ENCODE measurements at places on chromosomes 11 and 22.

DNA sequence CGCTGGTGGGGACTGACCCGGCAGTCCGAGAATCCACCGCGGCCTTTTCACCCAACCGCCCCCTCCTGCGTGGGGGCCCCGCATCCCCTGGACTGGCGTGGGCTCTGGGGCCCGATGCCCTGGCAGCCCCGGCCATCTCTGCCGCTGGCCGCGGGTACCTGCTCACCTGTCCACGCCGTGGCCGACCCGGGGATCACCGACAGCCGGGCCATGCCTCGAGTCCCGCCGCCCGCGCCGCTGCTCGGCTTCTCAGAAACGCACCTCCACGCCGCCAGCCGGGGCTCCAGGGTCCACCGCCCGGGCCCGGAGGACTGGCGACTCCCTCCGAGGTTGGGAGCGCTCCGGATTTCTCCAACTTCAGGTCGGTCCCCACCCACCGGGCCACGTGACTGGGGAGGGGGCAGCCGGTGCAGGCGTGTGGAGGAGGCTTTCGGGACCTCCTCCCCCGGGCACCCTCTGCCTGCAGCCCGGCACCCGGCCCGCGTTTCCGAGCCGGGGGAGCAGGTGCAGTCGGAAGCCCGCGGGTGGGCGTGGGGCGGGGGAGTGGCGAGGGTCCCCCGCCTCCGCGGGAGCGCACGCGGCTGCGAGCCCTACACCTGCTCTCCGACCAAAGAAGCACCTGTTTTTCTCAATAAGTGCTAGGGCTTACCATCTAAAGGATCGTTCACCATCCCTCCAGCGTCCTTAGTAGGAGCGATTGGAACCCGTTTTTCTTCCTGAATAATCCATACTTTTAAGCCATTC lies 554 bp upstream of the NRIP3 start:
- DNase-seq: no peak

DNA sequence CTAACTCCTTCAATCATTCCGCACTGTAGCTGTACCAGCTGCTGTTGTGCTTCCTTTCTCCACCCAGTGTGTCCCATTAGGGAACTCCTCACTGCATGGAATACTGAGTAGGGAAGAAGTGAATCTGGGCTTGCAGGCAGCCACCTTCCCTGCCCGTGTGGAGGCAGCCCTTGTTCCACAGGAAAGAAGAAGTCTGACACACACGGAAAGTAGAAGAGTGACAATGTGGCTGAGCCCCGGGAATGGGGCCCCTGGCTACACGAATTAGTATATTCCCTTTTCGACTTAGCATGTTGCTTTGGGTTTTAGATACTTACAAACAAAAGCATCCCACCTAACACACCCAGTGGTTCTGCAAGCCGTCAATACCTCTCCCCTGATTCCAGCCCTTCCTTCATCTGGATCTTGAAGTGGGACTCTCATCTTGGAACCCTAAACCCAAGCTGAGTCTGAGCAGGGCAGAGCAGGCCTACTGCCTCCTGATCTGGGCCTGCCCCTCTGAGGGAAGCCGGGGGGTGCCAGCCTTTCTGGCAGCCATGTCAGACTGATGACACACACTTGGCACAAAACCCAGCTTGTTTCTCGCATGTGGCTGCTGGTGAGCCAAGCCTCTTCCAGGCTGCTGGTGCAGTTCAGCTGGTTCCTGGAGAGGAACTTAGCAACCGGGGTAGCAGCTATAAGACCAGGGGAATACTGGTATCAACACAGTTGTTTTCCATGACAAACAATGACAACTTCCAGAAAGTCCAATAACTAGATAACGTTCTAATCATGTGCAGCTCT lies 71.6 kb downstream of the C11orf58 start:
- peak; percentile 69 for DNase-seq

- no peak for DNase-seq
Measured at GRCh38 chr11:10653946-10654810, 39.4 kb downstream of the IRAG1 start.

DNA sequence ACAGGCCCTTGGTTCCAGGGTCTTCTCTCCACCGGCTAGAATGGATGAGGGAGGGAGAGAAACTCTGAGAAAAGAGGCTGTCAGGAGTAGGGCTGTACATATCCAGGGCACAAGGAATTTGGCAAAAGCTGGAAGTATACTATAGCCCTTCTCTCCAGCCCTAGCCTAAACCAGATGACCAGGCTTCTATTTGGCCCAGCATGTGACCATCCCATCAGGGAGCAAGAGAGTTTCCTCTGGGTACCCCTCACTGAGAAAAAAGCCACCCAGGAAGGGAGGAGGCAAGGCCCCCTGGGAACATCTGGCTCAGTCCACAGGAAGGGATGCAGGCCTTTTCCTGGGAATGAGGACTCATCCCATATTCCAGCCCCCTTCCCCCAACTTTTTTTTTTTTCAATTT lies 8.3 kb downstream of the CD44 start:
- DNase-seq: no peak

DNA sequence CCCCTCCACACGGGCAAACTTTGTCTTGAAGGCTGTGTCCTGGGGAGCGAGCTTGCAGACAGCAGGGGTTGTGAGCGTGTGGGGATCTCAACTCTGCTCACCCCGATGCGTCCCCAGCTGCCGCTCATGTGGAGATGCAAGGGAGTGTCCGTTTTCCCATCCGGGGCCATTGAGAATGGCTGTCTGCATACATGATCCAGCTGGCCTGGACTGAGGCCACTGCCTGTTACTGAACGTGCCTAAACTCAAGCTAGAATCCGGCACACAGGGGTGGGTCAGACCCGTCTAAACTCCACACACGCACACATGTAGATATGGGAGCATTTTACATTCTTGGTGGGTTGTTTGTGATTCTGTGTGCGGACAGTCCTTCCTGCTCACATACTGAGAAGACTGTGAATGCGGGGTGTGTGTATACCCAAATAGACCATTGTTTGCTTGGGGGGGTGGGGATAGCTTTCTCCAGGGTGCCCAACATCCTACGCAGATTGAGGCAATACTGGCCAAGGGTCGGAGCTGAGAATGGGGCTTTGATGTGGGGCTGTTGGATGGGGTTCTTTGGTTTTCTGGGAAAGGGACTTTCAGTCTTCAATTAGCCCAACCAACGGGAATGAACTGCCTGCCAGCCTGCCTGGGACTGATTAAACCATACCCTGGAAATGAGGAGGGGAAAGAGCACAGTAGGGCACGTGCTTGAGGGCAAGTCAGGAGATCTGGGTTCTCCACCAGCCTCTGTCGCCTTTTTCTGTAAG lies 60.4 kb downstream of the ST3GAL4 start:
- peak; percentile 92 for DNase-seq

- DNase-seq: no peak
Measured at GRCh38 chr11:13386567-13386966, 76.5 kb downstream of the BTBD10 start.

DNA sequence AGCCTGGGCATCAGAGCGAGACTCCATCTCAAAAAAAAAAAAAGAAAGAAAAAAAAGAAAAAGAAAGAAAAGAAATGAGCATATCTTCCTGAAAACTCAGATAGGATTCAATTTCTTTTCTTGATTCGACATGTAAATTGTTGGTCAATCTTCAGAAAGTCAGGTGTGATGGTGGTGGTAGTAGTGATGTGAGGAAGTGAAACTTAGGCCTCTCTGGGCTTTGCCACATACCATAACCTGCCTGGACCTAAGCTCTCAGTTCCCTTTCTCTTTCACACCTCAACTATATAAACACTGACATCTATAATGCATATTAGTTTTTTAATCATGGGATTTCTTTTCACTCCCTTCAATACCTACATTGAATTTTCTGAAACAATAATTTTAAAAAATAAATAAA lies 98.0 kb upstream of the TBCEL start:
- DNase-seq: no peak

DNA sequence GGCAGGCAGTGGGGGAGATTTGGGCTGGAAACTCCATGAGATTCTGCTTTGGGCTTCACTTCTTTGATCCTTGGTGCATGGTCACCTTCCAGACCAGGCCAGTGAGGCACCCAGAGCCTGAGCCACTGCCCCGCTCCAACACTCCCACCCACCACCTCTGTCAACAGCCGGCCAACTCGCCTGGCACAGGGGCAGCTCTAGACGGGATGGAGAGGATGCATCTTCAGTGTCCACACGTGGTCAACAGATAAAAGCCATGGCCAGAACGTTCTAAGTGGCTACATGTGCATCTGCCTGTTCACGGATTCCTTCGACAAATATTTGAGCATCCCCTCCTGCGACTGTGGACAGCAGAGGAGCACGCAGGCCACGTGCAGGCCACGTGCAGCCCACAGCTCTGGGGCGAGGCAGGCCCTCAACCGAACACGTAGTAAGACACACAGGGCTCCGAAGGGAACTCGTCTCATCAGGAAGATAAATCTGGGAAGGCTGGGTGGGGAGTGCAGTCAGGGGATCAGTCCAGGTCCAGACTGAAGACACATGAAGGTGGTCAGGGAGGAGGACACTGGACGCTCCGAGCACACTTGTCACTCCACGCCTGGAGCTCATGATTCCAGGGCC lies 1.2 kb downstream of the LRRC56 start:
- DNase-seq: no peak

DNA sequence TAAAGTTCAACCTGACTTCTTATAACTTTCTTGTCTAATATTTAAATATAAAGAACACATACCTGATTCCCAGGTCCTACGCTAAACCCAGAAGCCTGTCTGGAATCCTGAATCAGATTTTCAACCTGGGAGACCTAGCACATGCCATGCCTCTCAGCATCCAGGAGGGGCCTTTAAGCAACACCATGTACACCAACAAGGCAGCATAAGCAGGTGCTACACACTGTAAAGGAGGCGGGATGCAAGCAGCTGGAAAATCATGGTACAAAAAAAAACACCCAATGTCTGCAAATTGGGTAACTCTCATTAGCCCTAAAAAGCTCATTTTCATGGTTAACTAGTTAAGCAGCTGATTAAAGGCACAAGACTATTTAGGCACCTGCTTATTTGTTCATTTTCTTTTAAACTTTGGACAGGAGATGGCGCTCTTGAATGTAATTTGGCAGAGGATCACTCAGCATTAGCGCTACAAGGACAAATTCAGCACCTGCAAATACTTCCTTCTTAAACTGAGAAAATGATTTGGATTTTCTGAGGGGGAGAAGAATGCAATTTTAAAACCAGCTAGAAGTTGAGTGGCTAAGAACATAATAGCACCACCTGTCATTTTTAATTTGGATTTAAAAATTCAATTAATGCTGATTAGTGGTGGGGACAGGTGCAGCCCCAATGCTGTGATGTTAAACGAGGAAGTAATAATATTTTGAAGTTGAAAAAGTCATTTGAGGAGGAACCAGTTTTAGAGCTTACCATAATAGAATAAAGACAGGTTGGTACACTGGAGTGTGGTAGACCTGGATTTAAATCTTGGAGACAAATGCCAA lies 104.0 kb downstream of the FAR1 start:
- no peak for DNase-seq

- DNase-seq: no peak
Measured at GRCh38 chr11:24056051-24056450, 440.8 kb upstream of the LUZP2 start.

GRCh38 chr11:13595166-13595565 lies 73.3 kb upstream of the FAR1 start:
- no peak for DNase-seq

DNA sequence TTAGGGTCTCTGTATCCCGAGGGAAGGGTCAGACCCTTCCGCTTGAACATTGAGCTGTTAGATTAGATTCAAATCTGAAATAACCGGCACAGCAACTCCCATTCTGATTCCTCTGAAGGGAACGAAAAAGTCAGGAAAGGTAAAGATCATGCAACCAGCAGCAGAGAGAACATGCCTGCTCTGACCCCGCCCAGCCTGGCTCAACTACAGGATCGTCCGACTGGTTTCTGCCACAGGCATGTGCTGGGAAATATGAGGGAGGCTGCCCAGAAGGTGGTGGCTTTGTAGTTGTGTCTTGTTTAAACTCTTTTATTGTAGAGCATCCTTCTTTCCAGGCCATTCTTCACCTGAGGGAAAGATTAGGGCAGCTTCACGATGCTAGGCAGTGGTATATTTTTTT lies 5.0 kb upstream of the MTNR1B start:
- no peak for DNase-seq

DNA sequence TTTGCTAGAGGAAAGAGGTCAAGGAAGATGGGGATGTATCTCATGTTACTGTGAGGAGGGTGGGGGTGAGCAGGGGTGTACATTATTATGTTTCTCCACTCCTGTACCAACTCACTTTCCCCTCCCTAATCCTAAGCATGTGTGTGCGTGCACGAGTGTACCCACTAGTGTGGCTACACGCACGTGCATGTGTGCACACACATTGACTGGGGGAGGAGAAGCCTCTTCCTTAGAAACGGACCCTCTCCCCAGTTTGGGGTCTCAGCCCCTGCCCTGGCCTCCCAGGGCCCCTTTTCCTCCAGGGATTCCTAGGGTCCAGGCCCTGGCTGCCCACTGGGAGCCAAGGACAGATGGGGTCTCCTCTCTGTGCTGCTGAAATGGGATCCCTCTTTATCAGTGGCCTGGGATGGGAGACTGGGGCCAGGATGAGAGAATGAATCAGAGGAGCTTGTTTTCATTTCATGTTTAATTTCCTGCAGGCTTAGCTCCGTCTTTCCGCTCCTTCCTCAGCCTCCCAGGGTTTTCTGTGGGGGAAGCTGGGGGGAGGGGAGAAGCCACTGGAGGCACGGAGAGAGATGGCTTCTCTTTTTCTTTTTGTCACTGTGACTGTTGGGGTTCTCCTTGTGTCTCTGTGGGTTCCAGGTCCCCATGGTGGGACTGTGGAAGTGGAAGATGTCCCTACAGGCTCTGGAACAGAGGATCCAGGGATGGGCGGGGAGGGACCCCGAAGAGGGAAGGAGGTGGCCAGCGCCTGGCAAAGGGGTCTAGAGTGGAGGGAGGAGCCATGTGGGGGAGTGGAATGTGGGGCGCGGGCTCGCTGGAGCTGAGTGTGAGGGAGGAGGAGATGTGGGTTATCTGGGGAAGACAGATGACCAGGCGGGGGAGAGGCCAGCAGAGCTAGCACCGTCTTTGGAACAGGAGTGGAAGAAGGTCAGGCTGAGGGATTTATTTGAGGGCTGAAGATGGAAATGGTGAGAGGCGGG lies 40.3 kb downstream of the ALX4 start:
- DNase-seq: no peak

DNA sequence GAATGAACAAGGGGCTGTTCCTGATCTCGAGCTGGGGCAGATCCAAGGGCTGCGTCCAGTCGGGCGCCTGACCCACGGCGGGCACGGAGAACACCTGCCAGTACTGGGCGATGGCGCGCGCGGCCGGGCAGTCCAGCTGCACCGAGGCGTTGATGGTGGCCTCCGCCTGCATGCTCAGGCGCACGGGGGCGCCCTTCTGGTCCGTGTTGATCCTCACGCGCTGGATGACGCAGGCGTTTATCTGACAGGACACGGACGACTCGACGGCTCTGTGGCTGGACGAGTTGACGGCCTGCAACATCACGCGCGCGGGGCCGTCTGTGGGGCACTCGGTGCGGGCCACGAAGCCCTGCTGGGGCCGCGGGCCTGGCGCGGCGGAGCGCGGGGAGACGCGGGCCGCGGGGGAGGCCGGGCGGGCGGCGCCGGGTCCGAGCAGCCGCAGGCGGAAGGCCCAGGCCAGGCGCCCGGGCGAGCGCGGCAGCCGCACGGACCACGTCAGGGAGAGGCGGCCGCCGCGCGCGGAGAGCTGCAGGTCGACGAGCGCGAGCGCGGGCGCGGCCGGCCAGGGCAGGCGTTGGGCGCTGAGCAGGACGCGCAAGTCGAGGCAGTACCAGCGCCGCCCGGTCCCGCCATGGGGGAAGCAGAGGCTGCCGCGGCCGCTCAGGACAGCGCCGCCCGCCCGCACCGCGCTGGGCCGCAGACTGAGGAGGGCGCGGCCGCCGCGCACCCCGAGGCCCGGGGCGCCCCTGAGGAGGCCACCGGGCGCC lies 511 bp downstream of the PKDREJ start:
- DNase-seq: peak; percentile 78

GRCh38 chr22:48700566-48701295 lies 1126.9 kb downstream of the BRD1 start:
- DNase-seq: no peak

Data from right atrium auricular region (tissue), 2 donors.